ENCODE measurements at places on chromosomes 13 and 19. TPM values are rescaled to one million over a fixed set of nuclear protein-coding genes. Genes with fewer than 3 reads are reported as not detected.

- DNase-seq, result no peak
These were observed 257.0 kb downstream of the TSHZ3 start for GRCh38 chr19:31092274-31092673.

GRCh38 chr13:23514076-23514475, 56.1 kb upstream of the TNFRSF19 start:
- no peak for DNase-seq

DNA sequence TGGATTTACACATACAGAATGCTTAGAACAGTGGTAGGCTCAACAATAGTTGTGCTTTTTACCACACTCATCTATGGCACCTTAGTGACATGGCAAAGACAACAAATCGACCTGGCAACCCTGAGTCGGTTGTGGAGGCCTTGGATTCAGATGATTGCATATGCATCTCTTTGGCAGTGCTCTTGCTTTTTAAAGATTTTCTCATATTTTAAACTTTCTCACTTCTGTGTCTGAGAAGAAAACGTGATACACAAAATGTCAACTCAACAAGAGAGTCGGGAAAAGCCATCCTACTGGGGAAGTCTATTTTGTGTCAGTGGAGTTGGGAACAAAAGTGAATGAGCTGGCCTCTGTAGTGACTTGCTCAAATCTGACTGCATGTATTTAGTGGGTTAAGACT, 85.8 kb downstream of the ATP8A2 start:
- DNase-seq, result no peak

The CCL25 gene
- not detected for total RNA-seq

DNA sequence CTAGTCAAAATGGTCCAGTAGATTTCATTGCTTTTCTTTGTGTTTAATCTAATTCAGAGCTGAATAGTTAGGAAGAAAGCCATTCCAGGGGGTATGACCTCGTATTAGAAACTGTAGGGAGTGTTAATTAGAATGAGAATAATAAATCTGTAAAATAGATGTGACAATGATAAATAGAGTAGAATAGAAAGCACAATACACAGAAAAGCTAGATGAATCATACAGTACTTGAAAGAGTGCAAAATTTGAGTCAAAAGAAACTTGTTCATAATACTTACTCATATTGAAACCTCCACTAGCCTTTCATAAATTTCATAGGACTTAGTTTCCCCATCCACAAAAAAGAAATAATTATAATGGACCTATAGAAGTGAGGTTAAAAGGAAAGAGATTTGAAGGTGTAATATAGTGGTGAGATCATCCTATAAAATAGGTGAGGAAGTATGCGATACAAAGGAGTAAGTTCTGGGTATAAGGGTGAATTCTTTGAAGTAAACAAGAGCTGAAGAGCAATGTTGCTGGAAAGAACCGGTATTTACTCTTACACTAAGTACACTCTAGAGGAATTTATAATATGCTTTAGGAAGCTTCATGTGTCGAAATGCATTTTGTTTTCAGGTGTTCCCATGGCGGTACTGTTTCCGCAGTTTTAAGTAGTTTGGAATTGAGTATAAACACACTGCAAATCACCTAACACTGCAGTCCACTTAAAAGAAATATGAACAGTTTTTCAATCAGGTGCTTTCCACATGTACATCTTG, 21.9 kb downstream of the PCDH17 start:
- DNase-seq, result no peak

GRCh38 chr19:44752123-44752815, 3.8 kb downstream of the BCL3 start:
- DNase-seq, result no peak

DNA sequence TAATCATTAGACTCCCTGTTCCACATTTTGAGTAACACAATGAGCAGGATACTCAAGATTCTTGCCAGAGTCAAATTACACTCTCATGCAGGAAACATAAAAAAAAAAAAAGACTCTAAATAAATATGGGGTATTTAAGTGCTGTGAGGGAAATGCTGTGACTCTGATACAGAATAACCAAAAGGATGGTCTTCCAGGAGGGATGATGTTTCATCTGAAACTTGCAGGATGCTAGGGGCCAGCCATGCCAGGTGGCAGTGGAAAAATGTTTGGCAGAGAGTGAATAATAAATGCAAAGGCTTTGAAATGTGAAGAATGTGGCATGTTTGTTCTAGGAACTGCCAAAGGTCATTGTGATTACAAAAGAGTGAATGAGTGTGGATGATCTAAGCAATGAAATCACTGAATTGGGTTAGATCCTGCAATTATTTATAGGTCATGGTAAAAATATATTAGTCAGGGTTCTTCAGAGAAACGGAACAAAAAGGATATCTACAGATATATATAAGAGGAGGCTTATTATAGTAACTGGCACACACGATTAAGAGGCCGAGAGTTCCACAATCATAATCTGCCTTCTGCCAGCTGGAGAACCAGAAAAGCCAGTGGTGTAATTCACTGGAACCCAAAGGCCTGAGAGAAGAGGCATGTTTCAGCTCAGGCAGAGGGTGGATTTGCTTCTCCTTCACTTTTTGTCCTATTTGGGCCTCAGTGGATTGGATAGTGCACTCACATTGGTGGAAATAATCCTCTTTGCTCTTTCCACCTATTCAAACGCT, 1832.8 kb upstream of the MIR17HG start:
- no peak for DNase-seq

DNA sequence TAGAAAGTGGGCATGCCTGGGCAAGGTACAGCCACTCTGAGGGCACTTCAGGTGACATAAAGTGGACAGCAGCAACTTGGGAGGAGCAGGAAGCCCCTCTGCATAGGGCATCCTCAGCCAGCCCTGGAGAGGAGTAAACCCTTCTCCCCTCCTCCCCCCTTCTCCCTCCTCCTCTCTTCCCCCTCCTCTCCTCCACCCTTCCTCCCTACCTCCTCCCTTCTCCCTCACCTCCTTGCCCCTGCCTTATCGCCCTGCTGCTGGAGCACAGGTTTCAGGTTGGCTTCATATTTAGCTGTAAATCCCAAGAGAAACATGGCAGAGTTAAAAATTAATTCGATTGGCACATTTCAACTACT, 30.5 kb upstream of the ATP12A start:
- DNase-seq, result no peak

- no peak for DNase-seq
These were observed 214.2 kb upstream of the MAB21L1 start for GRCh38 chr13:35690581-35691207.

GRCh38 chr19:16542910-16543472, 754 bp upstream of the CHERP start:
- DNase-seq, result no peak

DNA sequence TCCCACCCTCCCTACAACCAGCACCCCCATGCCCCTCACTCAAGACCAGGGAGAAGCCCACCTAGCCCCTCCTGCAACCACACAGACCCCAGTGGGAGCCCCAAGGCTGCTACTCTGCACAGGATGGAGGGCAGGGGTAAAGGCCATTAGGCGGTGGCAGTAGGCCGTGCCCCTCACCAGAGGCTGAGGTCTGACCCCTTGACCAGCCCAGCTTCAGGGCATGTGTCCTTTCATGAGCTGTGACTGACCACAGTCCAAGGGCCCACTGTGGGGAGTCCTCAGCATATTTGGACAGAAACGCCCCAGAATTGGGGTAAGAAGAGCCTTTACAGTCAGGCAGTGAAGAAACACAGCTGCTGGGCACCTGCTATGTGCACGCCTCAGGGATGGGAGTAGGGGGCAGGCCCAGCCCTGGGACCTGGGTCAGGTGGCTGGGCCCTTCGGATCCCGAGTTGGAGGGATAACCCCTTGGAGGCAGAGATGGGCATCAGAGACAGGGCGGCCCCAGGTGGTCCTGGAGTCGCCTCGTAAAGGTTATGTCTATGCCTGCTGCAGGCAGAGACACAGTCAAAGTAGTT, 1.7 kb upstream of the RPS5 start:
- DNase-seq, result no peak

GRCh38 chr13:28100150-28101121, at the start of gene FLT3:
FLT3 (minus strand) TSS chr13:28100576; CDS start chr13:28100510, 66 bp downstream.
- peak; percentile 93 for DNase-seq

DNA sequence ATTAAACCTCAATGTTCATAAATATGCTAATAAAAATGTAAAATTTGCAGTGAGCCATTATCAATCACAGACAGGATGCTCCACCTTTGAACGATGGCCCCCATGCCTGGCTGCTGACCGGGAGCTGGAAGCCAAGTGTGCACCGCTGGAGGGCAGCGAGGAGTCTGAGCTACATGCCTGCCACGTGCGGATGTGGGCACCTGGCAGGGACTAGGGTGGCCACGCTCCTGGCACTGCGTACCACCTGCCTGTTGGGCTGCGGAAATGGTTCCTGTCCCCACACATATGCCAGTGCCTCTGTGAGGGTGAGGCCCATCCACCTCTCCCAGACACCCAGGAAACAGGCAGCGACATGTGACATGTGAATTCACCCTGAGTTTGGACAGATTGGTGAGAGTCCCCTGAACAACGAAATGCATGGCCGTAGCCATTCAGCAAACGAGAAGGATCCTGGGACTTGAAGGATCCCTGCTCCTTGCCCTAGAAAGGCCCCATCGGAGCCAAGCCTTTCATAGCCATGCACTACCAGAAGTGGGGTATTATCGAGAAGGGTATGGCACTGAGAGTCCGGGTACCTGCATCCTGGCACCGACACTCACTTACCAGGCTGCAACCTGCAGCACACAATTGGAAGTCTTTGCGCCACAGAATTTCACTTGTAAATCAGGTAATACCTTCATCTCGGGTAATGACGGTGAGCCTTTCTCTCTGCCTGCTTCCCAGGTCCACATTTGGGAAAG, 35.8 kb downstream of the TSHZ3 start:
- DNase-seq, result peak; percentile 48

The TNFSF9 gene
- total RNA-seq, result 1.3 TPM

The LILRA1 gene
- total RNA-seq, result not detected

DNA sequence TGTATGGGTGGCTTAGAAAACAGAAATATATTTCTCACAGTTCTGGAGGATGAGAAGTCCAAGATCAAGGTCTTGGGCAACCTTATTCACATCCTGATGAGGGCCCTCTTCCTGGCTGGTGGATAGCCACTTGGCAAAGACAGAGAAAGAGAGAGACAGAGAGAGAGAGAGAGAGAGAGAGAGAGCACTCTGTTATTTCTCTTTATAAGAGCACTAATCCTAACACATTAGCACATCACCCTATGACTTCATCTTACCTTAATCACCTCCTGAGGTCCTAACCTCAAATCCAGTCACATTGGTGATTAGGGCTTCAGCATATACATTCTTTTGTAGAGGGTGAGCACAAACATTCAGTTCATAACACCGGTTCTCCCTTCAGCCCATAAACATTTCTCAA, 430.3 kb downstream of the EFNB2 start:
- DNase-seq, result no peak

DNA sequence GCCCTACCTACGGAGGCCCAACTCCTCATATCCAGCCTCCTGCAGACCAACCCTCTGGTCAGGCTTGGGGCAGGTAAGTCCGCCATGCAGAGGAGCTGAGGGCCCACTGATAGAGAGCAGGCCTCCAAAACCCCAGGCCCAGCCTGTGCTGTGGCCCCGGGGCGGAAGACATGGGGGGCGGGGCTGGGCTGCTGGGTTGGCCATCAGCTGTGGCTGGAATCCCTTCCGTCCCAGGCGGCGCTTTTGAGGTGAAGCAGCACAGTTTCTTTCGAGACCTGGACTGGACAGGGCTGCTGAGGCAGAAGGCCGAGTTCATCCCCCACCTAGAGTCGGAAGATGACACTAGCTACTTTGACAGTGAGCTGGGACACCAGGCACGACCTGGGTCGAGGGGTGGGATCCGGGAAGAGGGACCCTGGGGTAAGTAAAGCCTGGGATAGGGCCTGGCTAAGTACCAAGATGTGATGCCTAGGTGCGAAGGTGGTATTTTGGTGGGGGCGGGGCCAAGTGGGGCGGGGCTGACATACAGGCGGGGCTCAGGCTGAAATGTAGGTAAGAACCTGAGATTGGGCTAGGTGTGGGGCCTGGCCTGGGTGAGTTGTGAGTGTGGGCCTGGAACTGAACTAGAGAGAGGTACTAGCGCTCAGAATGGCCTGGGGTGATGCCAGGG, 15.4 kb downstream of the DNASE2 start:
- DNase-seq, result peak; percentile 79
